ENCODE measurements at places on chromosomes 1 and 21. TPM values are rescaled to one million over a fixed set of nuclear protein-coding genes. Genes with fewer than 3 reads are reported as not detected.

Gene LMX1A
- not detected for total RNA-seq

Gene APOBEC4
- total RNA-seq: not detected

Gene SELP
- 0.18 TPM for total RNA-seq

Gene ZNF644
- 54.4 TPM for total RNA-seq

Gene LIN28A
- total RNA-seq: not detected

Gene CCDC17
- total RNA-seq: 3.2 TPM

Data from T-helper 2 cell treated with Interferon-gamma antibody and Interleukin-4, amounts not matched to agents 100 ng/mL and 5 ng/mL, for 36 hours (primary cell).